Brain pericyte (primary cell): ENCODE measurements at places on chromosomes 4 and X.

- no peak for DNase-seq
Observed at GRCh38 chr4:171582961-171583581, 230.1 kb upstream of the GALNTL6 start.

DNA sequence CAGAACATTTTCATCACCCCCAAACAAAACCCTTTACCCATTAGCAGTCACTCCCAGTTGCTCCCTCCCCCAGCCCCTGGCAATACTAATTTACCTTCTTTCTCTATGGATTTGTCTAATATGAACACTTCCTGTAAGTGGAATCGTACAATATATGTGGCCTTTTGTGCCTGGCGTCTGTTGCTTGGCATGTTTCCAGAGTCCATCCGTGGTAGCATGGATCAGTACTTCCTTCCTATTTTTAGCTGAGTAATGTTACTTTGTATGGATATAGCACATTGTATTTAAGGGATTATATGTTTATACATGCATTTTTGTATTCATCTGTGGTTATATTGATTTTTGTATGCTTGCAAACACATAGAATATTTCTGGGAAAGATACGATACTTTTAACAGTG, 48.2 kb downstream of the PPEF1 start:
- no peak for DNase-seq

GRCh38 chr4:8308856-8309771, 39.6 kb downstream of the HTRA3 start:
- no peak for DNase-seq

DNA sequence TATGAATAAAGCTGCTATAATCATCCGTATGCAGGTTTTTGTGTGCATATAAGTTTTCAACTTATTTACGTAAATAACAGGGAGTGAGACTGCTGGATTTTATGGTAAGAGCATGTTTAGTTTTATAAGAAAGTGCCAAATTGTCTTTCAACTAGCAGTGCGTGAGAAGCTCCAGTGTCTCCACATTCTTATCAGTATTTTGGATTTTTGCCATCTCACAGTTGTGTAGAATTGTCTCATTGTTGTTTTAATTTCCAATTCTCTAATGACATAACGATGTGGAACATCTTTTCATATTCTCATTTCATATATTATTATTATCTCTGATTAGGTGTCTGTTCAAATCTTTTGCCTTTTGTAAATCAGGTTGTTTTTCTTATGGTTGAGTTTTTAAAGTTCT, 49.0 kb upstream of the WDR17 start:
- no peak for DNase-seq

GRCh38 chr4:23720556-23720955, 169.3 kb downstream of the PPARGC1A start:
- DNase-seq = no peak

GRCh38 chr4:171742436-171742835, 70.8 kb upstream of the GALNTL6 start:
- no peak for DNase-seq

GRCh38 chrX:103565197-103565596, 20.1 kb upstream of the TCEAL4 start:
- no peak for DNase-seq

DNA sequence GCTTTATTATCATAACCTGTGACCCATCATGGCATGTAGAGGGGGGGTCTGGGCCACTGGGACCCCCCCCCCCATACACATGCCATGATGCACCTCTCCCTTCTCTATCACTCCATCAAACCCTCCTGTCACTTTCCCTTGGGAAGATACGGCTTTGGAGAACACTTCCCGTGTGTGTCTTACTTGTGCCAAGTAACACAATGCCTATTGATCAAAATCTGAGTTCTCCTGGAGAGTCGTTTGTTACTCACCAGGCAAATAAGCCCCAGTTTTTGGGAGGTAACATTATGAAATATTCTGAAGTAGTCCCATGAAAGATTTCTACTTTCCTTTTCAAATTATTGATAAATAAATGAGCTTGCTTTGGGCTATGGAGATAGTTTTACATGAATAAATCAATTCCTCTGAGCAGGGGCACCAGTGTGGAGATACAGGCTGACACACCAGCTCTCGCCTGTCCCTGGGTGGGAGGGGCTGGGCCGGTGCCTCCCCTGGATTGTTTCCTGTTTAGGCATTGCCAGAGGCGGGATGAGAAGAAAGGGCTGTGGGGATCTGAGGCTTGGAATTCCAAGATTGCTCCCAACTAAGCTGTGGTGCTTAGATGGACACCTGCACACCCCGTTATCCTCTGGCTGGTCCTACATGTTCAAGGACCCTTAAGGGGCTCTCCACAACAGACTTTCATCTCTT, 63.2 kb upstream of the WWC2 start:
- no peak for DNase-seq

DNA sequence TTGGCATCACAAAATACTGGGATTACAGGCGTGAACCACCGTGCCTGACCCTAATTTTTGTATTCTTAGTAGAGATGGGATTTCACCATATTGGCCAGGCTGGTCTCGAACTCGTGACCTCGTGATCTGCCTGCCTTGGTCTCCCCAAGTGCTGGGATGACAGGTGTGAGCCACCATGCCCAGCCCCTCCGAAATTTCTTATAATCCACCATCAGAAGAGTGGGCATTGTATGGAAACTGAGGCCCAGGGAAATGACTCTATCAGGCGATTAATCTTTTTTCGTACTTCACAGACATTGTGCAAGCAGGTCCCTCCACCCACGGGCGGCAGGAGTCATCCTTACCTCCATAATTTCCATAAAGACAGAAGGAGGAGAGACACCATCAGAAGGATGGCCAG, 16.0 kb downstream of the CRLF2 start:
- no peak for DNase-seq

GRCh38 chrX:63424063-63424462, 72.9 kb upstream of the SPIN4 start:
- DNase-seq = no peak

DNA sequence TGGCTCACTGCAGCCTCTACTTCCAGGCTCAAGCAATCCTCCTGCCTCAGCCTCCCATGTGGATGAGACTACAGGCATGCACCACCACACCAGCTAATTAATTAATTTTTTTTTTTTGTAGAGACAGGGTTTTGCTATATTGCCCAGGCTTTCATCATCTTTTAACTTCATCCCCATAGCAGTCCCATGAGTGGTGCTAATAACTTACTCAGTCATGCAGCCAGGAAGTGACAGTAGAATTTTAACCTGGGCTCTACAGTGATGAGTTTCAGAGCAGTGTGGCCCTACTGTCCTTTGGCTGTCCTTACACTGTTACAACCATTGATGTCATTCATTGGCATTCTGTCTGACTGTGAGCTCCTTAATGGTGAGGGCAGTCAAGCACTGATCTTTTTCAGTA, 3.9 kb upstream of the OCIAD2 start:
- no peak for DNase-seq

- no peak for DNase-seq
Observed at GRCh38 chr4:107212565-107212964, 176.5 kb upstream of the DKK2 start.

DNA sequence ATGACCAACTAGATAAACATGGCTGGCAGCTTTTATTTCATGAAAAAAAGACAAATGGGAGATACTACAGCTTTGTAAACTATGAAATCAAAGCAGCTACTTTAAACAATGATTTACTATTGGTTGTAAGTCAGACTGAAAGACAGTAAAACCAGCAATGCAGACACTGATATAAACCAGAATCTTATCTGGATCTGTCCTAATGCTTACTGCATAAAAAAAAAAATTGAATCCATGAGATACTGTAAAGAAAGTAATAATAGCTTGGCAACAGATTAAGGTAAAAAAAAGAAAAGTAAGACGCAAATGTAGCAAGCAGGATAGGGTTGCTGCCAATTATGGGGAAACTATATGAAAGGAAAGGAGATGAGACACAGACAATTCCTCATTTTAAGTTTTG, 7.3 kb downstream of the LCORL start:
- DNase-seq = no peak

GRCh38 chr4:121728798-121729226, 32.0 kb upstream of the ANXA5 start:
- DNase-seq = no peak

- no peak for DNase-seq
Observed at GRCh38 chrX:24553011-24553410, 87.9 kb downstream of the PDK3 start.

GRCh38 chr4:94486372-94486801, 34.6 kb downstream of the PDLIM5 start:
- DNase-seq = no peak

GRCh38 chr4:185833055-185833598, 21.1 kb upstream of the SORBS2 start:
- no peak for DNase-seq

DNA sequence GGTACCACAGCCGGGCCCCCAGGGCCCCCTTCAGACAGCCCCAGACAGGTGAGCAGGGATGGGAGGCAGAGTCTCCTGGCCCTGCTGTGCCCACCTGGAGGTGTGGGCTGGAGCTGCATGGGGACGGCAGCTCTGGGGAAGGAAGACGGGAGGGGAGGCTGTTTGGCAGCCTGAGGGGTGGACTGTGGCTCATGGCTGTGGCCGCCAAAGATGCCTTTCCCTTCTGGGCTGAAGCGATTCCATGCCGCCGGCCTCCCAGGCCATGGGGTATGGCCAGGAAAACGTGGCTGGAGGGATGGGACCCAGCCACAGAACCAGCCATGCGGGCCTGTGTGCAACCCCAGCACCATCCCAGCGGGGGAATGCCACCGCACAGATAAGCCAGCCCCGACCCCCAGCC, 65.7 kb downstream of the FAM53A start:
- no peak for DNase-seq

- no peak for DNase-seq
Observed at GRCh38 chr4:2570036-2570435, 33.6 kb downstream of the FAM193A start.

GRCh38 chr4:17347445-17347844, 164.4 kb downstream of the QDPR start:
- no peak for DNase-seq

GRCh38 chr4:88226143-88226542, 58.2 kb downstream of the PPM1K start:
- no peak for DNase-seq

DNA sequence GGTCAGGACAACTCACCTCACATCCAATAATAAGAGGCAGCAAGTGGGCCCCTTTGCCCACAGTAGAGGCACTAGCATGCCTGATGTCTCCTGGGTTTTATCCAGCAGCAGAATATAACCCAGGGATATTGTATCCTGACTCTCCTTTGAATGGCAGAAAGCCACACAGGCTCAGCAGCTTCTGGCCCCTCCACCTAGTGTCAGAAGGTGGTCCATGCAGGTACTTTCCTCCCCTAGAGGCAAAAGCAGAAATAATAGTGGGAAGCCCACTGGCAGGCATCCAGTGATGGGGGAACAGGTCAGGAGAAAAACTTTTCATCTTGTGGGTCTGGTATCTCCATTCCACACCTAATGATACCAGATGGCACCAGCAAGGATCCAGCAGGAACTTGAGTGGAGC, 75.5 kb upstream of the IRS4 start:
- DNase-seq = no peak

- DNase-seq = no peak
Observed at GRCh38 chrX:139881572-139881971, 51.3 kb downstream of the ATP11C start.

DNA sequence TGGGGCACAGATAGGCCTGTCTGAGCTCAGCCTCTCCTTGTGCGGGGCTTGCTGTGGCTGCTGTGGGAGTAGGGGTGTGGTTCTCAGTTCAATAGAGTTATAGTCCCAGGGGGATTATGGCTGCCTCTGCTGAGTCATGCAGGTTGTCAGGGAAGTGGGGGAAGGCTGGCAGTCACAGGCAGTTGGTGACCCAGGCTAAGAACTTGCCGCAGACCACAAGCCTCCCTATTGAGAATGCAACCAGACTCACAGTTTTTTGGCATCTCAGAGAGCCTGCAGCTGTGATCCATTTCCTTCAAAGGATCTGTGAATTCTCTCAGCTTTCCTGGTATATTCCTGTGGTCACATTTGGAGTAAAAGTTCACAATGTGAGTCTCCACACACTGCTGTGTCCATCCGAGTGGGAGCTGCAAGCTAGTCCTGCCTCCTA, 364.9 kb downstream of the ZNF674 start:
- peak; percentile 69 for DNase-seq

- DNase-seq = no peak
Observed at GRCh38 chrX:16695079-16695676, 17.3 kb downstream of the CTPS2 start.

DNA sequence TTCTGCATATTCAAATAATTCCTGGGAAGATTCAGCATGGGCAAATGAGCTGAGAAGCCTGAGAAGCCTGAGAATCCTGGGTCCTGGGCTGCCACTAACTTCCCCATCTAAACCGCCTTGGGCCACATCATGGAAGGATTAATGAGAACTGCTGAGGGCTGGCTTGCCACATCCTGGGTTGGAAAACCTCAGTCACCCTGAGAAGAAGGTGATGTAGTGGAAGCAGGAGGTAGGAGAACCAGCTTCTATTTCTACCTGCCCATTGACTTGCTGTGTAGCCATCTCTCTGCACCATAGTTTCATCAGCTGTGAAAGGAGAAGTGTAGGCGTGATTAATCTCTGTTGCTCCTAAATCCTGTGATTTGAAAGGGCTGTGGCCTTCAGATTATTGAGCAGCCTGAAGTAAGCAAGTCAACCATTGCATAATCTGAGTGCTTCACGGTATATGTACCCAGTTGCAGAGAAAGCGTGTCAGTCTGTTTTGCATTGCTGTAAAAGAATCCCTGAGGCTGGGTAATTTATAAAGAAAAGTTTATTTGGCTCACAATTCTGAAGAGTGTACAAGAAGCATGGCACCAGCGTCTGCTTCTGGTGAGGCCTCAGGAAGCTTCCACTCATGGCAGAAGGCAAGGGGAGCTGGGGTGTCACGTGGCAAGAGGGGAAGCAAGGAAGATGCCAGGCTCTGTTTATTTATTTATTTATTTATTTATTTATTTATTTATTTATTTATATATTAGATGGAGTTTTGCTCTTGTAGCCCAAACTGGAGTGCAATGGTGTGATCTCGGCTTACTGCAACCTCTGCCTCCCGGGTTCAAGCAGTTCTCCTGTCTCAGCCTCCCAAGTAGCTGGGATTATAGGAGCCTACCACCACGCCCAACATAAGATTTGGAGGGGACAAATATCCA, 140.9 kb upstream of the ATP6AP2 start:
- no peak for DNase-seq

DNA sequence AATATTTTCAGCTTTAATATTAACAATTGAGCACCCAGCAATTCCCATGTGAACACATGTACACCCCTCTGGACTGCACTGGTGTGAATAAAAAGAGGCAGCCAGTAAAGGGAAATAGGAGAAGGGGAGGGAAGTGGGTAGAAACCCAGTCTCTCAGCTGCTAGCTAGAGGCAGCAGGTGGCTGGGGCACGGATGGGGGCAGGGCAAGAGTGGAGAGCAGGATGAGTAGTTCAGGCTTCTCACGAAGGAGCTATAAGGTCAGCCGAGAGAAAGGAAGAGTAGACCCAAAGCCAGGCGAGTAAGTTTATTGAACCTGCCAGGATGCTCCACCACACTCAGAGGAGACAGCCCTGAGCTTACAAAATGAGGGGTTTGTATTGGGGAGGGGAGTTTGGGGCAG, 184.8 kb upstream of the MTMR8 start:
- DNase-seq = no peak

DNA sequence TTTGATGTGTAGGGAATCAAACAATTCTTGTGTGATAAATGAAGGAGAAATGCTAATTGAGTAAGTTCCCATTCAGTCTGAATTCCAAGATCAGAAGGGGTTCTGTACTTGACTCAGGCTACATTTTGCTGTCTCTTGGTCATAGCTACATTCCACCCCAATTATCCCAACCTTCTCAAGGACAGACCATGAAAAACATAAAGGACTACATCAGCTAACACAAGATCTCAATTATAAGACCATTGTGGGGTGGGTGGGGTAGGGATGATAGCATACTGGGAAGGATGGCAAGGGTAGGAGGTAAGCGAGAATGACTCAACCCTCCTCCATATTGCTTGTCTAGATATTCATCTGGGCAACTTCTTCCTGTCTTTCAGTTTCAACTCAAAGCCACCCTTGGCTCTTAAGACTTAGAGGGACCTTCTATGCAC, 87.4 kb upstream of the ETNPPL start:
- DNase-seq = no peak
